BE2C (cell line): ENCODE measurements at places on chromosomes 7 and 10.

- DNase-seq = peak; percentile 16
Observed at GRCh38 chr10:15245530-15245929, 77.0 kb upstream of the NMT2 start.

DNA sequence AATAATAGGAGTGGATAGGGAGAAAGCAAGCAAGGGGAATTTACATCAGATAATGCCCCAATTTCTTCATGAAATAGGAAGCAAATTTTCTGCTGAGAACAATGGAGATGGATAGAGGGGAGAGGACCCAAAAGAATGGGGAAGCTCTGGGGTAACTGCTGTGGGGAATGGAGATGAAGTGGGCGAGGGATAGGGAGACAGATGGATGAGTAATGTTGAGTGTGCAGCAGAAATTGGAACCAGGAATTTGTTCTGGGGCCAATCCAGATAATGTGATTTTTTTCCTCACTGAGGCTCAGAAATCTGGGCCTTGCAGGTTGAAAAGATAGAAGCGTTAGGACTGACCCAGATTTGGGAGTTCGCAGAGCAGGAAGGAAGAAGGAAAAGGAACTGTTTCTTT lies 24.5 kb upstream of the MRC1 start:
- DNase-seq = peak; percentile 60

GRCh38 chr7:33868166-33868565 lies 37.2 kb upstream of the BMPER start:
- no peak for DNase-seq

DNA sequence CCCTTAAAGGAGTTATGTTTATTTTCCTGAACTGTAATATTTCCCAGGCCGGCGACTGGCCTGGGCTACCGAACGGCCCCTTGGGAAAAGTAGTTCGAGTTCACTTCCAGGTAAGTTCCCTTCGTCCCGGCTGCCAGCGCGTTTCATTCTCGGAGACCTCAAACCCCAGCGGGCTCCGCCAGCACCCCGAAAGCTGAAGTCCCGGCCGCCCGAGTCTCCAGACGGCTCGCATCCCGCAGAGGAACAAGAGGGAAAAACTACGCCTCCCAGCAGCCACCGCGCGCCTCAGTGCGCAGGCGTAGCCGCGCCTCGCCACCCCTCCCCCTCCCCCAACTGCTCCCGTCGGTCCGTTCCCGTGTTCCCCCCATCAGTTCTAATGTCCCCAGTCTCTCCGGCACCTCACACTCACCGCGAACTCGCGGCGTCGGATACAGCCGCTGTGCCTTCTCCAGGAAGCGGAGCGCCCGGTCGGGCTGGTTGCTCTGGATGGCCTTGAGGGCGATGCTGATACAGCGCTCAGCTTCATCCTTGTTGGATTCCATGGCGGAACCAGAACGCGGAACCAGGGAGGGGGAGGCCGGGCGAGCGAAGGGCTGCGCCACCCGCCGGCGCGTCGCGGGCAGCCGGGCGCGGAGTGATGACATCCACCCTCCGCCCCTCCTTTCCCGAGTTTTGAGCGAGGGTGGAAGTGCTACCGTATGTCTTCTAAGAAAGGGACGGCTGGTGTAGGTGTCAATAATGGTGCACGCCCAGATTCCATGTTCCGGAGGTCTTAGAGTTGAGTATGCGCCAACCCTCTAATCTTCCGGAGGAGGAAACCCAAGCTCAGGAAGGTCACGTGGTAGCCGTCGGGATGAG lies at the start of gene DNAJB12:
DNAJB12 (minus strand) TSS at position 564 of the 858 bp plus-strand sequence; CDS start at position 542, 22 bp downstream.
- DNase-seq = peak; percentile 89

- no peak for DNase-seq
Observed at GRCh38 chr7:114889646-114890285, 32.1 kb upstream of the MDFIC start.

DNA sequence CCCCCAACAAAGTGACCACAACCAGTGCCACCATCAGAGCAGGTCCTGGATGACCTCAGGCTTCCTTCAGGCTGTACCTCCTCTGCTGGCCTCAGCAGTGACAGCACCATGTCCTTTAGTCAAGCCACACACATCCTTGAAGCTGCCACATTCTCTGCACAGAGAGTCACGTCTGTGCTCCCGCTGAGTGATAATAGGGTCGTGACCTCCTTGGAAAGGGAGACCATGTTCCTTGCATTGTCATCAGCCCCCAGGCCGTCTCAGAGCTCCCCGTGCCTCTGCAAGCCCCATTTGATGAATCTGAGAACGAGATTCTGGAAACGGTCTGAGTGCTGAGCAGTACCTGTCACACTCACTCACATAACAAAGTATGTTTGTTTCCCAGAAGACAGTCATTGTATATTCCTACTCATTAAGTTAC lies 106.5 kb upstream of the PRR15 start:
- no peak for DNase-seq

- DNase-seq = no peak
Observed at GRCh38 chr7:20696002-20696605, 80.6 kb downstream of the ABCB5 start.

GRCh38 chr7:20514364-20514763 lies 101.1 kb upstream of the ABCB5 start:
- peak; percentile 93 for DNase-seq

DNA sequence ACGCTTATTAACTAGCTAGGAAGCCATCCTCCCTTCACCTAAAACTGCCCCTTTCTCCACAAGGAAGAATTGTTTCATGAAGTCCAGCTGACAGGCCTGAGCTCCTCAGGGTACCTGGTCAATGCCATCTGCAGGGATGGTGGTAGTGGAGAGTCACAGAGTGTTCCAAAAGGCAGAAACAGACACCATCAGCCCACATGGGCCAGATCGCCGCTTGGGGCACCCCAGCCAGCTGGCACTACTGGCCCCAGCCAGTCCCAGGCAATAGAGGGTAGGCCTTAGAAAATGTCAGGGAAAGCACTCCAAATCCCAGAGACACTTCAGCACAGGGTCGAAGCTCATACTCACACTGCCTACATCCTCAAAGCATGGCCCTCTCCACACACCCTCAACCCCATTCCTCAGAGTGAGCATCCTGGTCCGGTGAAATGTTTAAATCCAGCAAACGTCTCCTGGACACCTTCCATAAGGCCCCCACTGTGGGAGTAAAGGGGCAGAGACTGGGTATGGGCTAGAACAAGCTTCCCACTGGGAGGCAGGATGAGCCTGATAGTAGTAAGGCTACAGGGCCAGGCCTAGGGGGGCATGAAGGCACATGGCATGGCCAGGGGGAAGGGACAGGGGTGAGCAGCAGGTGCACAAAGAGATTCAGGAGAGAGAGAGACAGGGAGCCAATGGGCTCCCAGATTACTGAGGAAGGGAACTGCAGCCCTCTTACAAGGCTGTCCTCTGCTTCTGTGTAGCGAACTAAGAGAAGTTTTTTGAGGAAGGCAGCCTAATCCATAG lies 1.9 kb downstream of the LRRC20 start:
- no peak for DNase-seq

GRCh38 chr7:30789334-30789711 lies 18.1 kb downstream of the MINDY4 start:
- DNase-seq = no peak

DNA sequence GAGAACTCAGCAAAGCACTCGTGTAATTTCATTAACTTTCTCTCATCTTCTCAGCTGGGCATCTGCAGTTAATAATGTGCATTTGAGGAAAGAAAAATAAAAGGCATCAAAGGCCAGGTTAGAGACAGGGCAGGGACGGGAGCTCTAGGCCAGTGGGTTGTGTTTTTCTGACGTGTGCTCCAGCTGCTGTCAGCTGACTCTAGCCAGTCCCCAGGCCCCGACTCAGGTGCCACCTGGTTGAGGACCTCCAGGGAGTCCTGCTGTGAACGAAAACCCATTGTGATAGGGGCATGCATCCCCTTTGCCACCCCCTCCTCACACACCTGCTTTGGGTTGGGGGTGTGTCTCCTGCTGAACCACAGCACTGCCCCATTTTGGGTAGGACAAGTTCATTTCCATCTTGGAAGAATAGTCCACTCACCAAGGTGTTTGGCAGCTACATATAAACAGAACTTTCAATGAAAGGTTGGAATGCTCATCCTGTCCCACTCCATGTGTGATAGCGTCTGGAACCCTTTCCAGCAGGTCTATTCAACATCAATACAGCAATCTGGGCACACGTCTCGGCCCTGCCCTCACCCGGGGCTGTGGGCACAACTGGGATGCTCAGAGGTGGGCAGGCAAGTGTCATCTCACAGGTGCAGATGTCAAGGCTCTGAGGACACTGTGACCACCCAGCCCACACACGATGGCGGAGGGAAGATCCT lies 146.1 kb upstream of the FAM20C start:
- DNase-seq = no peak

DNA sequence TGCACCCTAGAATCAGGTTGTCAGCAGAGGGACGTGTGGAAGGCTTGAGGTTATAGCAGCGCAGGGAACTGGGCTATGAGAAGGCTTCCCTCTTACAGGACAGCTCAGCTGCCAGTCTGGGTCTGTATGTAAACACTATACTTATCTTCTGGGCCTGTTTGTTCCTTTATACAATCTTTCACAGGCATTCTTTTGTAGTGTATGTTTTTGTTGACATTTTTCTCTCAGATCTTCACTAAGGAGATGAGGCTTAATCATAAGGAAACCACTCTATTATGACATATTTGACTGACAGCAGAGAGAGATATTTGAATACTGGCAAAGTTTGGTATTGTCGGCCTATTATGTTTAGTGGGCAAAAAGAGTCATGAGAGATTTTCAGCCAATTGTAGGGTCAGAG lies 929 bp downstream of the GBF1 start:
- DNase-seq = no peak

- DNase-seq = no peak
Observed at GRCh38 chr7:8157296-8157695, 104.7 kb downstream of the ICA1 start.

DNA sequence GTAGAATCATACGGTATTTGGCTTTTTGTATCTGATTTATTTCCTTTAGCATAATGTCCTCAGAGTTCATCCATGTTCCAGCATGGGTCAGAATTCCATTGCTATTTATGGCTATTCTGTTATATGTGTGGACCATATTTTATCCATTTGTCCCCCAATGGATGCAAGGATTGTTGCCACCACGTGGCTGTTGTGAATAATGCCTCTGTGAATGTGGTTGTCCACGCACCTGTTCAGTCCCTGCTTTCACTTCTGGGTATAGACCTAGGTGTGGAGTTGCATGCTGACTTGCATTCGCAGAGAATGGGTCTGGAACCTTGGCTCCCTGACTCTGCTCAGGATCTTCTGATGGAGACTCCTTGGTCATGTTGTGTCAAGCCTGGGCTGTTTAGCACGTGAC lies 199.9 kb downstream of the CAMK1D start:
- DNase-seq = no peak

DNA sequence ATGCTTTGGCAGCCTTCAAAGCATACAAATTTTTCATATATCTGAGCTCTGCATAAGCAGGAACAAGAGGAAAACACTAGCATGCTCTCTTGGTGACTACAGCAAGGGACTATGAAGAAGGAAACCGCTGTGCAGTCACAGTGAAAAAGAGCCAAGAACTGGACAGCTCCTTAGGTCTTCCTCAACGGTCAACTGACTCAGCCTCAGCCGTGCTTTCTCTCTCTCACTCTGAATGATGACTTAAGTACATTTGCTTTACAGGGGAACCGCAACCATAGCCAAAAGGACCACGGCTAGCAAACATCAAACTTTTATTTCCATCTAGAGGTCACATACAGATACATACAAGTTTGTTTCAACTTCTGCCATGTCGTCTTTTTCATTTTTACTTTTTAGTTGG lies 69.9 kb downstream of the HYCC1 start:
- no peak for DNase-seq

DNA sequence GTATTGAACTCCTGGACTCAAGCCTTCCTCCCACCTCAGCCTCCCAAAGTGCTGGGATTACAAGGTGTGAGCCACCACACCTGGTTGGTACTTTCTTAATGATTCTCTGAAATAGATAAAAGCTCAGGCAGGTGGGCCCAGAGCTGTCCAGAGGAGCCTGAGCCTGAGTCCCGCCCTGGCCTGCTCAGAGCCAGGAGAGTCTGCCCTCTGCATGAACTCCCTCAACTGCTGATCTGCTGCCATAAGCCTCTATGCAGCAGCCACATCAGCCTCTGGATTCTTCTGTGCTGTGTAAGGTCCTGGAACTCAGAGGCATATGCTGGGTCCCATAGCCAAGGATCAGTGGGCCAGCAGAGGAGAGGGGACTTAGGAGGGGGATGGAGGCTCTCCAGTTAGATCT lies 23.1 kb upstream of the DDIT4 start:
- no peak for DNase-seq

- no peak for DNase-seq
Observed at GRCh38 chr7:12715372-12716133, 28.1 kb downstream of the ARL4A start.

- no peak for DNase-seq
Observed at GRCh38 chr10:8206882-8207281, 152.4 kb downstream of the GATA3 start.

DNA sequence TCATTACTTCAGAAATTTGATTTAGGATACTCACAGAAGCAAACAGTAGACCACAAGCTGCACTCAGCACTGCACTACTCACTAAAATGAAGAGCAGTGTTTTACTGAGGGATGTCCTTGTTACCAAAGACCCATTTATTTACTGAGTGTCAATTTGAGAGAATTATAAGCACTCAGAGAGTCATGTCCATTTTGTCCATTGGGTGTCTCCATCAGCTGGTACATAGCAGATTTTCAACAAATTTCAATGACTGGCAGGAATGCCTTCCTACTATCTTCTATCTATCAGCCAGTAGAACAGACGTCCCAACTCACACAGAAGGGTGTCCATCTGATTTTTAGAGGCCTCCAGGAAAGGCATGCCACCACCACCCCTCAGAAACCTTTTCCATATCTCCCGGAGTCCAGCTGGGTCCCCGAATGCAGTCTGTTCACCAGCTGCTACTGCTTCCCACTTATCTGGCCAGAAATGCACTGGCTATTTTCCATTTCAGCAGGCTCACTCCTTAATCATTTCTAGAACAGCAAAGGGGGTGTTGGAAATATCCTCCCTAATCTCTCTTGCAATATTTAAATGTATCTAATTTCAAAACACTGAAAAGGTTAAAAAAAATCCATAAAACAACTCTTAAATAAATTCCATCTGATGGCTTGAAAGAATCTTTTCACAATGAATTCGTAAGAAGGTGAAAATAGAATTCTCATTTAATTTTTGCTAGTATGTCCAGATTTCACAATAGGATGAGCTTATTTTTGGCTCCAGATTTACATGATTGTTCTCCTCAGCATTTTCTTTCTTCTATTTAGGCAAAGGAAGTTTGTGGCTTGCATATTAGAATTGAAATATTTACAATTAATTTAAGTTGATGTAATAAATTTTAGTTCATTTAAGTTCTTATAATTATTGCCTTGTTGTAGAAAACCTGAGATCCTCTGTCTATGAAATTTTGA lies 1164.0 kb upstream of the CELF2 start:
- DNase-seq = no peak

DNA sequence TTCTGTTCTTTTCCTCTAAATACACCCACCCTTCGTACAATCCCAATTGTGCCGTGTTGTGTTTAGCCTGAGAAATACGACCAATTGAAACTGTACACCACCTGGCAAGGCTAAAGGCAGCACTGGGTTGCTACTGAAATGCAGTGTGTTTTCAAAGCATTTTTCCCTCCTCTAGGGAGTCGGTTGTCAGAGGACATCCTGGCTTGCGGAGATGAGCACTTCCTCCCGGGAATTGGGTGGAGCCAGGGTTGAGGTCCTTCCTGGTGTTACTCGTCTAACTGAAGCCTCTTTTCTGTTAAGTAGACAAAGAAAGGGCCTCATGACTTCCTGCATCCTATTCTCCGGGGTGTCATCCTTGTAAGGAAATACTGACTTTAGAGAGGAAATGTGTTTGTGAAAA lies 133.5 kb downstream of the MTPAP start:
- DNase-seq = no peak
